ENCODE measurements at places on chromosomes 11 and 22.

DNA sequence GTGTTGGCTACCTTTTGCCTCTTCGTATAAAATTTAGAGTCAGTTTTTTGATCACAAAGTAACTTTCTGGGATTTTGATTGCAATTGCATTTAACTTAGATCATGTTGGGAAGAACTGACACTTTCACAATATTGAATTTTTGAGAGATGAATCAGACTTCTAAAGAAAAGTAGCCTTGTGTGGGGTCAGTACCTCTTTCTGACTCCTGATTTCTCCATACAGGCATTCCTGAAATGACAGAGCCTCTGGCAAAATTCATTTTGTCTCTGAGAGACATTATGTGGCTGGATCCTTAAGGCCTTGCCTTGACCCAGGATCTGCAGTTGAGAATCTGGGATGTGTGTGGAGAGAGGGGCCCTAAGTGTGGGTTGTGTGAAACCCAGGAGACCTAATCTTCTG, 37.8 kb downstream of the PPFIBP2 start:
- DNase-seq, result no peak

GRCh38 chr11:10414181-10414580, 40.9 kb upstream of the AMPD3 start:
- no peak for DNase-seq

GRCh38 chr22:27853424-27853823, 51.9 kb upstream of the MN1 start:
- DNase-seq, result no peak

DNA sequence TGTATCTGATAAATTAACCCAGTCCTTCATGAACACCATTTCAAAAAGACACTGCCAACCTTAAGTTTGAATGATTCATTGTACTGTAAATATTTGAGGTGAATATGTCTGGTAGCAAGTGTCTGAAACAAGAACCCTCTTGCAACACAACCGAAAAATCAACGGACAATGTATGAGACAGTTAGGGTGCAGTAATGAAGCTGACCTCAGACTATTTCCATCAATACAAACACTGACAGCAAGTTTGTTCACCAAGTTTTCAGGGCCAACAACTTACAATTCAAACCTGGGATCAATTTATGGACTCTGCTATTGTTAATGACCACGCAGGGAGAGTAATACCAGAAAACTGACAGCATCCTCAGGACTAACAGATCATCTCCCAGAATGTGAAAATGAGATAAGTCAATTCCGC, 126.3 kb downstream of the CADM1 start:
- DNase-seq, result no peak

DNA sequence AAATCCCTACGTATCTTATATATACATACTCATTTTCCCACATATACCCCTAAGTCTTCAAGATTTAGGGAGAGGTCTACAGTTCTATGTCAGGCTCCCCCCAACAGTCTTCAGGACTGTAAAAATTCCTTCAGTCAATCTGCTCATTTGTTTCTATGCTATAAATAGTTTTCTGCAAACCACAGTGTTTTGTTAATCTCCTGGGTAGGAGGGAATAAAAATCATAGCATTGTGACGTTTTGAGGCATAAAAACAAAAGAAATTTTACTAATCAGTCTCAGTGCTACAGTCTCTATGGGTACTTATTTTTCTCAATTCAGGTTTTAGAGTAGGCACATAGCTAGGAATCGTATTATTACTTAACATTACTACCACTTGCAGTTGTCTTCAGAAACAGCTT, 552.8 kb upstream of the LRRC4C start:
- no peak for DNase-seq

- no peak for DNase-seq
These were observed 37.0 kb downstream of the GAB2 start for GRCh38 chr11:78380615-78381051.

Measured in stimulated activated CD4-positive, alpha-beta T cell treated with anti-CD3 and anti-CD28 coated beads, Interleukin-4, amount 100 ng/mL, for 1 hour (primary cell).